CD8-positive, alpha-beta memory T cell (primary cell): ENCODE measurements at places on chromosomes 1 and 21. TPM values are rescaled to one million over a fixed set of nuclear protein-coding genes. Genes with fewer than 3 reads are reported as not detected.

Gene TTF2
- 11.7 TPM for polyA plus RNA-seq

DNA sequence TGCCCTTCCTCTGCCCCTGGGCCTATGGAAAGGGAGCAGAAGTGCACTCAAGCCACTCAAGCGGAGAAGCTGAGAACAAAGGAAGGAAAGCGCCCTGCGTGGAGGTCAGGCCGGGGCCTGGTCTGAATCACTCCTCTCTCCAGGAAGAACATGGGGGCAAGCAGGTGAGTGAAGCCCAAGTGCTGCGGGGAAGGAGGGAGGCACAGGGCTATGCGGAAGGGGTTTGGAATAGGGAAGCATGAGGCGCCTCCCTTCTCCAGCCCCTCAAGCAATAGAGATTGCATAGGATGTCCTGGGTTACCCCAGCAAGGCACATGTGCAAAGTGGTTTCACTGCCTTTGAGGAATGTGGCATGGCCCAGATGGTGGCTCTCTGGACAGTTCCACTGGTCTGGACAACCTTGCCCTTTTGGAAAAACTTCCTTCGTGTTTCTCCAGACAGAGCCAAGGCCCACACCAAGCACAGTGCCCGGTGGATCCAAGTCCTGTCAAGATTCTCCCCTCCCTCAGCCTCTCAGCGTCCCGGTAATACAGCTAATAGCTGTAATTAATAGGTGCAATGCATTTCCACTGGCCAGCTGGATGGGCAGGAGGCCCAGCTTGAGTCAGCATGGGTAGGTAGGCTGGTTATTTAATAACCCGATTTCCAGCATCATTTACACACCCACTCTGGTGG, 13.7 kb downstream of the BLACAT1 start:
- no peak for DNase-seq

DNA sequence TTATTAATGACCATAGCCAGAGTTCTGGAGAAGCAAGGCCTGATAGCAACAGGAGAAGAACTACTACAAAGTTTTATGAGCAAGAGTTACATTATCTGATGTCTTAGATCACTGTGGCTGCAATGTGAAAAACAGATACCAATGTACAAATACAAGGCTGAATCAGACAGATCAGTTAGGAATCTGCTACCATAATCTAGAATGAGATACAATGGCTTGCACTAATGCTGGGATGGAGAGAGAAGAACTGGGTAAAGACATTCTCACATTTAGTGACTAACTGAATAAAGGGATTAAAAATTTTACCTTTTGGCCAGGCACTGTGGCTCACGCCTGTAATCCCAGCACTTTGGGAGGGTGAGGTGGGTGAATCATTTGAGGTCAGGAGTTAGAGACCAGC, 41.3 kb downstream of the ARID4B start:
- DNase-seq: no peak

- no peak for DNase-seq
These were observed 22.8 kb downstream of the RNU5D-1 start for GRCh38 chr1:44707959-44708831.

GRCh38 chr1:182083851-182084486, 22.5 kb upstream of the ZNF648 start:
- DNase-seq: no peak

GRCh38 chr1:205009670-205010069, 33.3 kb upstream of the CNTN2 start:
- DNase-seq: no peak
